ENCODE measurements at places on chromosomes 6 and 20.

- no peak for DNase-seq
These were observed 230.2 kb downstream of the PRKN start for GRCh38 chr6:162497389-162497788.

DNA sequence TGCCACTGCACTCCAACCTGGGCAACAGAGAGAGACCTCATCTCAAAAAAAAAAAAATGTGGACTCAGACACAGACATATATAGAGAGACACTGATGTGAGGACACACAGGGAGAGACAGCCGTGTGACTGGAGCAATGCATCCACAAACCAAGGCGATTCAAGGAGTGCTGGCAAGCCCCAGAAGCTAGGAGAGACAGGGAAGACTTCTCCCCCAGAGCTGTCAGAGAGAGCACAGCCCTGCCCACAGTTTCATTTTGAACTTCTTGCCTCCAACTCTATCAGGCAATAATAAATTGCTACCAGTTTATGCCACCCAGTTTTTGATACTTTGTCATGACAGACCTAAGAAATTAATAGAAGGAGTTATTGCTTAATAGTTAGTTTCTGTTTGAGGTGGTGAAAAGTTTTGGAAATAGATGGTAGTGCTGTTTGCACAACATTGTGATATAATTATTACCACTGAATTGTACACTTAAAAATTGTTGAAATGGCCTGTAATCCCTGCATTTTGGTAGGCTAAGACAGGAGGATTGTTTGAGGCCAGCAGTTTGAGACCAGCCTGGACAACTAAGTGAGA lies 5.1 kb upstream of the MDFI start:
- DNase-seq: no peak

DNA sequence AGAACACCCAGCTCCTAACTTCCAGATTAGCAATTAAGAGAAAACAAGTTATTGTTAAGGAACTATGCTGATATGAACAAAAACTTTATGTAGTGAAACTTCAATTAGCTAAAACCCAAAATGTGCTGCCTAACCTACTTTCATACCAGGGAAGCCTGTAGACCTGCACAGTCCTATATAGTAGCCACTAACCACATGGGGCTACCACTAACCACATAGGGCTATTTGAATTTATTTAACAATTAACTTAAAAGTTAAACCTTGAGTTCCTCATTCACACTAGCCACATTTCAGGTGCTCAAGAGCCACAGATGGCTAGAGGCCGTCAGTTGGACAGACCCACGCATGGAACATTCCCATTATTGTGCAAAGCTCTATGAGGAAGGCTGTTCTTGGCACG lies 72.4 kb upstream of the LAMP5 start:
- DNase-seq: no peak

GRCh38 chr20:59577037-59577808 lies 27.1 kb upstream of the PHACTR3 start:
- DNase-seq: no peak

GRCh38 chr6:22668307-22668706 lies 98.9 kb downstream of the HDGFL1 start:
- DNase-seq: no peak

- no peak for DNase-seq
These were observed 207.4 kb upstream of the ZNF217 start for GRCh38 chr20:53800883-53801604.

GRCh38 chr6:157514659-157515496 lies 133.9 kb downstream of the ZDHHC14 start:
- no peak for DNase-seq

DNA sequence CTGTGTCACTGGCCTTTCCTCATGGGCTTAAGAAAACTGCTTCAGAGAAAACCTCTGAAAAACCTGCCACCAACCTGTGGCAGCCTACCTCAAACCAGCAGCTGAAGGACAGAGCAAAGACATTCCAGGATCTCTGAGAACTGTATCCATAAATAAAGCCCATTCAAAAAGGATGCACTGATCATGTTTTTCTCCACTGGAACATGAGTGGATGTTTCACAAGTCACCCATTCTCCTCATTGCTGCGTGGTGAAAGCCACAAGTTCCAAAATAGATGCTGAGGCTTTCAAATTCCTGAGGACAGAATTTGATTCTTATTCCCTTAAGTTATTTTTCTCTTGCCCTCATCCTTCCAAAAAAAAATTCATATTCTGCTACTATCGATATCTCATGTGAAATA lies 280.6 kb downstream of the KHDC1L start:
- peak; percentile 23 for DNase-seq

GRCh38 chr6:157326979-157327378 lies 3.7 kb upstream of the TMEM242 start:
- no peak for DNase-seq

Measured in SK-MEL-5 (cell line).